ENCODE measurements at places on chromosomes 16 and 17.
A peak's percentile ranks its signal among the peaks of the same experiment; 100 is the strongest.

GRCh38 chr16:19520861-19521331 is 1.0 kb downstream of the GDE1 start:
- no peak for DNase-seq

DNA sequence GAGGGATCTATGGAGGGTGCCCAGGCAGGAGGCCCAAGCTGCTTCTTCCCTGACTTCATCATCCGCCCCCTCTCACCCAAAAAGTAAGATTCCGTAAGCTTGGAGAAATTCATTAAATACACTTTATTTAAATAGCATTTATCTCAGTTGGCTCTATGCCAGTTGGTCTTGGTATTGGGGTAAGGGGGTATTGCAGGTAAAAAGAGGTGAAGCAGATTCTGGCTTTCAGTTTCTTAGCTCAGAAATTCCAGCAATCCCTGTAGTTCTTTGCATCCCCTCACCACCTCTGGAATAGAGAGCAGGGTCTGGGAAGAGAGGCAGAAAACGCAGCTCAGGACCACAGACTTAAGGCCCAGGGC is 750 bp upstream of the ALDOC start:
- no peak for DNase-seq

DNA sequence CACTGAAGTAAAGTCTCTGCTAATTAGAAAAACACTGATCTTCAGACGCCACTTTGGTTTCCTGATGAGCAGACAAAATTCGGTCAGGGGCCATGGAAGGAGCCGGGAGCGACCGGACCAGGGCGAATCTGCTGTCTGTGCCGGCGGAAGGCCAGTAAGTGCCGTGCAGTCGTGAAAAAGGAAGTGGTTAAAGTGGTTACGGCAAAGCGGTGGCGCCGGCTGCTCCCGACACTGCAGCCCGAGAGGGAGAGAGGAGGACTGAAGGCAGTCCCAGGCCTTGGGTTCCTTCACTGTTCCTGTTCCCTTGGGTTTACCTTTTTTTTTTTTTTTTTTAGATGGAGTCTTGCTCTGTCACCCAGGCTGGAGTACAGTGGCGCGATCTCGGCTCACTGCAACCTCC is 17.3 kb upstream of the HEXD start:
- no peak for DNase-seq

- DNase-seq = no peak
Observed at GRCh38 chr17:80762076-80762475, 217.4 kb downstream of the RPTOR start.

GRCh38 chr16:27174007-27174406 is 29.3 kb upstream of the KDM8 start:
- DNase-seq = no peak

- DNase-seq = no peak
Observed at GRCh38 chr16:67009158-67009557, 19.8 kb upstream of the CBFB start.

- no peak for DNase-seq
Observed at GRCh38 chr16:86012221-86012620, 113.3 kb downstream of the IRF8 start.

GRCh38 chr16:25895380-25895779 is 203.6 kb downstream of the HS3ST4 start:
- no peak for DNase-seq

- no peak for DNase-seq
Observed at GRCh38 chr17:77228241-77228752, 87.5 kb downstream of the SEC14L1 start.

GRCh38 chr16:30088237-30088831 is 3.4 kb downstream of the TBX6 start:
- DNase-seq = no peak

GRCh38 chr17:42759982-42760651 is 910 bp upstream of the RAMP2 start:
- no peak for DNase-seq

DNA sequence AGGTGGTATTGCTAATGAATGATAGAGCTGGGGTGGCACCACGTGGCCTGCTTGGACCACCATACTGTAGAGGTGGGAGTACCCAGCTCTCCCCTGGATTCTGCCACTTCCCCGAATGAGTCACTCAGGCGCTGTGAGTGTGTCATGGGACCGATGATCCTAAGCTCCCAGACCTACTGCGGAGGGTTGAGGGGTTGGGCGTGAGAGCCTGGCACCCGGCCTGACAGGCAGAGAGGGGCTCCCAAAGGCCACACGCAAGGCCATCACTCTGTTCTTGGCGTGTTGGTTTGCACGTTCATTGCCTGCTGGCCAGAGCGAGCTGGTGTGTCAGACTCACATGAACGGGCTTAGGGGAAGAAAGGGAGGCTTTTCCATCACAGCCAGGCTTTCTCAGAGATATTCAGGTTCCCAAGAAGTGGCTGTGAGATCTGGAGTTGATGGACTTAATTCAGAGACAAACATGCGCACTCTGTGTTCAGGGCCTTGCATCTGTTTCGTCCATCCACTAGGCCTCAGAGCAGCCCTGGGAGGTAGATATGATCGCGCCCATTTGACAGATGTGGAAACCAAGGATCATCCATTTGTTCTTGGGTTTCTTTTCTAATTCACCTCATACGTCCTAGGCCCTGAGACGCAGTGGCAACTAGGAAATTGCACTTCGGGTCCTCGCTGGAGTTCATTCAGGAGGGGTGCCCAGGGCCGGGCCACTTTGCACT is 41.4 kb downstream of the CMIP start:
- no peak for DNase-seq

DNA sequence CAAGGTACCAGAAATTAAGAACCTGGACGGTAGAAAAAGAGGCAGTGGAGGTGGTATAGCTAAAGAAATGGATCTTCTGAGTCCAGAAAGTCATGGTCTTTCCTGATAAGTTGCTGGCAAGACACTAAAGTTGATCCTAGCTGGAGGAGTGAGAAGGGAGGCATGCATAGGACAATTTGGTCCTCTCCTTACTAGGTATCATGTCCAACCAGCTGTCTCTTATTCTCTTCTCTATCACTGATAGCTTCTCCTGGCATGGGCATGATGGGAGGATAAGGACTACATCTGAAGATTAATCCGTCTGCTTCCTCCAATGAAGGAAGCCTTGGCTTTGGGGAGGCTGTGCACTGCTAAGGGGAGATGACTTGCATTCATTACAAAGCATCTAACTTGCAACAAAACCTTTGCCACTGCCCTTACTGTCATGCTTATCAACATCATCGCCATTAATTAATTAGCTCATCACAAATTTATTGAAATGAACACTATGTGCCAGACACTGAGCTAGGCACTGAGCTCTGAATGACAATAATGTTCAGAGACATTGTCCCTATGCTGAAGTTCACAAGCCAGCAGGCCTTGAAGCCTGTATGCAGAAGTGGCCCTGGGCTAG is 3.1 kb upstream of the FAM117A start:
- no peak for DNase-seq

DNA sequence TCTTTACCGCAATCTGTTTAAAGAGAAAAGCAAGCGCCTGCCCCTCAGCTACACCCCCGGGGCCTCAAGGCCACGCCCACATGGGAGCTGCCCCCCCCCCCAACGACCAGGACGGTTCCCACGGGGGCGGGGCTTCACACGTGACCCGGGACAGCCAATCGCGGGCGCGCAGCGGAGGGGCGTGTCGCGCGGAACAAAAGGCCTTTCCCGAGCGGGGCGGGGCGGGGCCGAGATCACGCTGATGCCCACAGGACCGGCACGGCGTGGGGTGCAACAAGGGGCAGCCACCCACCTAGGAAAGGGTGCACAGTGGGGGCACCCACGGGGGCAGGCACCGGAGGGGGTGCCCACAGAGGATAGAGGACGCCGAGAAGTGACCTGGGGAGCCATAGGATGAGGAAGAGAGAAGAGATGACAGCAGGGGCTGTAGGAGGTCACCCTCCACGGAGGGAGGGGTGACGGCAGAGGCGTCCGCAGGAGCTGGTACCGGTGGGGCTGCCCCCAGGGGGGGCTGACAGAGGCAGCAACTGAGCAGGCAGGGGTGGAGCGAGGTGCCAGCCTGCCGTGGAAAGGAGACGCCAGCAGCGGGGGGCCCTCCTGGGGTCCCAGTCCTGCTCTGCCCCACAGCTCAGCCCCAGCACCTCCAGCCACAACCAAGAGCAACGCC is 6.2 kb downstream of the UNKL start:
- DNase-seq = peak; percentile 72

GRCh38 chr16:22264786-22265185 is 32.4 kb upstream of the POLR3E start:
- no peak for DNase-seq

- peak; percentile 85 for DNase-seq
Observed at GRCh38 chr17:62778990-62779681, 29.0 kb downstream of the MARCHF10 start.

DNA sequence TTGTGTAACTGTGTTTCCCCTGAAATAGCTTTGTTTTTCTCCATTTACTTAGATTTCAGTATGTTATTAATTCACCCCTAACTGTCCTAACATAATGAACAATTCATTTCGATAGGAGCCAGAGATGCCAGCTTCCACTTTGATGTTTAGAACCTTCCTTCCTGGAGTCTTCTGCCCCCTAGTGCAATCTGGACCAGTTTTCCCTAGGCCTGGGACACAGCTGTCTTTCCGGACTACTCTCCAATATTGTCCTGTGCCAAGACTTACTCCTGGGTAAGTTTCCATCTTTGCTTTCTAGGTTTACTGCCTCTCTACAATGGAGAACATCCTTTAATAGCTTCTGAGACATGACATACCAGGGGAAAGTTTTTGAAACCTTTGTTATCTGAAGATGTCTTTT is 12.8 kb downstream of the RECQL5 start:
- DNase-seq = no peak

- no peak for DNase-seq
Observed at GRCh38 chr16:14405611-14406537, 224.2 kb downstream of the PARN start.

DNA sequence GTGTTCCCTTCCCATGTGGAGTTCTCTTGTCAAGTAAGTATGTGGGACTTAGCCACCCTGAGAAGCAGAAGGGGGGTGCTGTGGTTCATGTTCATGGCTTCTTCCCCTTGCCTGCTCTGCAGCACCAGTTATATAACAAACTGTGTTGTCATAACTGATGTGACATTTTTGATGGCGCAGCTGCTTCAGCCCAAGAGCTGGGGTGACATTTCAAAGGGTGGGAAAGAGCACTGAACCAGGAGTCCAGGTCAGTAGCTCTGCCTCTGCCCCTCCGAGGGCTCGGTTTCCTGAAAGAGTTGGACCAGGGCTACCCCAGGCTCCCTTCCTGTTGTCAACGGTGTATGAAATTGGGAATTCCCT is 7.4 kb downstream of the GNAO1 start:
- no peak for DNase-seq

GRCh38 chr17:12457493-12457892 is 208.2 kb upstream of the MYOCD start:
- DNase-seq = peak; percentile 26

DNA sequence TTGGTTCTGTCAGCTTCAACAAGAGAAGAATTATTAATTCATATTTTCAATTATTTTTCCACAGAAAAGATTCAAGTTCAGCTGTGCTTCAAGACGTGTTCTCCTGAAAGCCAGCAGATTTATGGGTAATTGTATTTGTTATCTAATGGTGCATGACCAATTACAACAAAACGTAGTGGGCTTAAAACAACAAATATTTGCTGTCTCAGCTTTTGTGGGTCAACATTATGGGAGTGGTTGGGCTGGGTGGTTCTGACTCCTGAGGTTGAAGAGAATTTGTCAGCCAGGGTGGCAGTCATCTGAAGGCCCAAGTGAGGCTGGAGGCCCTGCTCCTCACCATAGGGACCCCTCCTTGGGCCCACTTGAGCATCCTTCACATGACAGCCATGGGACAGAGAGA is 24.1 kb upstream of the KREMEN2 start:
- DNase-seq = no peak

DNA sequence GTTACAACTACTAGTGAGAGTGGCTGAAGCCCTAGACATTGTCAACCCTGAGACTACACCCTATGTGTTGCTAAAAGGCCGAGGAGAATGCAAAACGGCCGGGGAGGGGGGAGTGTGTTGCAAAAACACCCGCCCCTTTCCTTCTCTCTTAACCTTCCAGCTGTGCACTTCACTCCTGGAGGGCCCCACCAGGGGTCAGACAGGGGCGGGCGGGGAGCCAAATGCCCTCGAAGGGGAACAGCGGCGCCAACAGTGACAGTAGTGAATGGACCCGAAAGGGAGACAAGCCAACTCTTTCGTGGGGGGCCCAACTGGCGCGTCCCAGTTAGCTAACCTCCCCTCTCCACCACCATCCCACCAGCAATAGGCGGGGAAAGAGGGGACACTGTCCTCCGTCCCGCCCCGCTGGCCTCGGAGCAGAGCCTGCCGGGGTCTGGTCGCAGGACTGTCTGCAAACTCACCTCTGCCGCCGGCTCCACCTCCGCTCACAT is 352 bp downstream of the MARF1 start:
- no peak for DNase-seq

GRCh38 chr17:81323083-81323369 is 27.9 kb upstream of the SLC38A10 start:
- no peak for DNase-seq

DNA sequence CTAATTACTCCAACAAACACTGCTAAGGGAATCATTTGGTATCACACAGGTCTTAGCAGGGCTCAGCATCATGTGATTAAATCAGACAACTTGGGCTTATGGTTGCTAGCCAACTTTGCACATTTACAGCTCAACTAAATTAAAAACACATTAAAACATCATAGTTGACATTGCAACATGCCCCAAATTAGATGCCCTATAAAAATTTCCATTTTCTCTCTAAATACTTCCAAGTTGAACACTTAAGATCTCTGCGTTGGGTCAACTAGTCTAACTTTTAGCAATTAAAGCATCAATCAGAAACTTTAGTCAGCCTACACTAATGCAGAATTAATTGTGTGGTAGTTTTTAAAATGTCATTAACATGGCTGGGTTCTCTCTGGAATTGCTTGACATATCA is 12.1 kb downstream of the DNAJC7 start:
- DNase-seq = peak; percentile 61

GRCh38 chr17:56912105-56912999 is 1.5 kb downstream of the TRIM25 start:
- DNase-seq = no peak

GRCh38 chr17:4444782-4445473 is 11.2 kb downstream of the SPNS3 start:
- DNase-seq = no peak

DNA sequence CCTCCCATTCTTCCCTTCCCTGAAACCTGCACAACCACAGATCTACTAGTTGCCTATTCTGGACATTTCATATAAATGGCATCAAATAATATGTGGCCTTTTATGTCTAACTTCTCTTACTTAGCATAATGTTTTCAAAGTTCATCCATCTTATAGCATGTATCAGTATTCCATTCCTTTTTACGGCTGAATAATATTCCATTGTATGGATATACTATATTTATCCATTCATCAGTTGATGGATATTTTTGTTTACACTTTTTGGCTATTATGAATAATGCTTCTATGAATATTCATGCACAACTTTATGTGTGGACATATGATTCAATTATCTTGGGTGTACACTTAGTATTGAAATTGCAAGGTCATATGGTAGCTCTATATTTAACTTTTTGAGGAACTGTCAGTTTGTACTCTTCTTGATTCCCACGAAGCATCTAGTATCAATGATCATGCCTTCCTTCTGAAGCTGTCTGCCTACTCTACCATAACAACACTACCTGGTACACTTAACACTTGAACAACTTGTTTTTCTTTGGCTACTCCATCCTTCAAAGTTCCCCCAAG is 12.7 kb upstream of the CHD3 start:
- DNase-seq = no peak

All from fibroblast of skin of left quadriceps (primary cell).